EL (cell line): ENCODE measurements at places on chromosomes 3 and 15.

DNA sequence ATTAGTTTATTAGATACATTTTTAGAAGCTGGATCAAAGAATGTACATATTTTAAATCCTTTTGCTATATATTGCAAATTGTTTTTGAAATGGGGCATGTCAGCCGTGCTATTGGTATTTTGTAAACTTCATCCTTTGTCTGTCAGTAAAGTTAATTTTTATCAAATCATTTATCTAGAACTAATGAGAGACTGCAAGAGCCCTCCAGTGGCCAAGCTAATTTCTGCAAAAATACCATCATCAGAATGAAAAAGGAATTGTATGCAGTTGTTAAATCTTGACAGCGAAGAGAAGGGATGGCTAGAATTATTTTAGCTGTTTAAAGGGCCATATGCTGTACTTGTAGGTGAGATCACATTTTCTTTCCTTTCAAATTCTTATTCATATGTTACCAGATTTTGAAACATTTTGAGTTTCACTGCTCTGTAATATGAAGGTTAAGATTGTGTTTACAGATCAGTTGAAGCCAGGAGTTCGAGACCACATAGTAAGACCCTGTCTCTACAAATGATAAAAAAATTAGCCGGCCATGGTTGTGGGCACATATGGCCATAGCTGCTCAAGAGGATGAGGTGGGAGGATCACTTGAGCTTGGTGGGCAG, 8.1 kb upstream of the CLDN11 start:
- DNase-seq = peak; percentile 29

- DNase-seq = peak; percentile 17
These were observed 810 bp downstream of the PTPRG start for GRCh38 chr3:61562042-61562720.

DNA sequence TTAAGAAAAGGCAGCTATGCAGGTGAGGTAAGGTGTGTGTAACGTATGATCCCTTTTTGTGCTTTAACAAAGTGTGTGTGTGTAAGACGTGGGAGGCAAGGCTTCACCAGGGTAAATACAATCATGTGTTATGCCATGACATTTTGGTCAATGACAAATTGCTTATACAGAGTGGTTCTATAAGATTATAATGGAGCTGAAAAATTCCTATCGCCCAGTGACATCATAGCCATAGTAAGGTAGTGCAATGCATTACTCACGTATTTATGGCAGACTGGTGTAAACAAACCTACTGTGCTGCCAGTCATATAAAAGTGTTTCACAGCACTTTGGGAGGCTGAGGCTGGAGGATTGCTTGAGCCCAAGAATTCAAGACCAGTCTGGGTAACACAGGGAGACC, 60.2 kb upstream of the LCTL start:
- no peak for DNase-seq

DNA sequence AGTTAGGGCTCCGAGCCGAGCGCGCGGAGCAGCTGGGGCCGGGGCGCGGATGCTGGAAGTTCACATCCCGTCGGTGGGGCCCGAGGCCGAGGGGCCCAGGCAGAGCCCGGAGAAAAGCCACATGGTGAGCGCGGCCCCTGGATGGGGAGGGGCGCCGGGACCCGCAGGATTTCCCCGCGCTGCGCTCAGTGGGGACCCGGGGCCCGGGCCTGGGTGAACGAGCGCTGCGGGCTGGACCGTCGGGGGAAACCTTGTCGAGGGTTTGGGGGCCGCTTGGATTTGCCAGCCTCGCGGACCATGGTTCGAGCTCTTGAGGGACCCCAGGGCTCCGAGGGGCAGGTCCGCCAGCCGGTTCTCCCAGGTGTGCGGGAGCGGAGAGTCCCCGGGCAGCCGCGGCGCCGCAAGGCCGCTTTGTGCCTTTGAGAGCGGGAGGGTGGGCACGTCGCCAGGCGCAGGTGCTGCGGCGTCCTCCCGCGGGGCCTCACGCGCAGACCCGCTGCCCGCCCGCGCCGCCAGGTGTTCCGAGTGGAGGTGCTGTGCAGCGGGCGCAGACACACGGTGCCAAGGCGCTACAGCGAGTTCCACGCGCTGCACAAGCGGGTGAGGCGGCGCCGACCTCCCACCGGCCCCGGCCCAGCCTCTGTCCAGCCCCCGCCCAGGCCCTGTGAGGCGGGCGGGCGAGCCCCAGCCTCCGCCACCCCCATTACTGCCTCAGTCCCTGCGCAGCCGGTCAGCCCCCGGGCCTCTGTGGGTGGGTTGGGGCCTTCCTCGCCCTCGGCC, at the start of gene SNX22:
SNX22 (plus strand) TSS at position 5 of the 780 bp plus-strand sequence; CDS start at position 50, 45 bp downstream.
- DNase-seq = no peak

DNA sequence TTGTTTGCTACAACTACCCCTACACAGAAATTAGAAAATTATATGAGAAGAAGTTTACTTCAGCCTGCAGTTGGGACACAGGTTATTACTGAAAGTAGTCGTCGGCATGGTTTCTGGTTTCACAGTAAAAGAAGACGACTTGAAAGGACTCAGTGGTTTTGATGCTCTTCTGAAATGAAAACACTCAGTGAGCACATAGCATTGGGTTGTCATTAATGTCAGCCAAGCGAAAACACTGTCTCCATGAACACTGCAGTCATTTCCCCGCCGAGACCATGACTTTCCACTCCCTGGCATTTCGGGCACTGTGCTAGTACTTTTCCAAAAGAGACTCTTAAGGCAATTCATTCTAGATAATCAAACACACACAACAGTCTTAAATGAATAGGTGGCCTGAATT, 69.2 kb upstream of the ICE2 start:
- no peak for DNase-seq

DNA sequence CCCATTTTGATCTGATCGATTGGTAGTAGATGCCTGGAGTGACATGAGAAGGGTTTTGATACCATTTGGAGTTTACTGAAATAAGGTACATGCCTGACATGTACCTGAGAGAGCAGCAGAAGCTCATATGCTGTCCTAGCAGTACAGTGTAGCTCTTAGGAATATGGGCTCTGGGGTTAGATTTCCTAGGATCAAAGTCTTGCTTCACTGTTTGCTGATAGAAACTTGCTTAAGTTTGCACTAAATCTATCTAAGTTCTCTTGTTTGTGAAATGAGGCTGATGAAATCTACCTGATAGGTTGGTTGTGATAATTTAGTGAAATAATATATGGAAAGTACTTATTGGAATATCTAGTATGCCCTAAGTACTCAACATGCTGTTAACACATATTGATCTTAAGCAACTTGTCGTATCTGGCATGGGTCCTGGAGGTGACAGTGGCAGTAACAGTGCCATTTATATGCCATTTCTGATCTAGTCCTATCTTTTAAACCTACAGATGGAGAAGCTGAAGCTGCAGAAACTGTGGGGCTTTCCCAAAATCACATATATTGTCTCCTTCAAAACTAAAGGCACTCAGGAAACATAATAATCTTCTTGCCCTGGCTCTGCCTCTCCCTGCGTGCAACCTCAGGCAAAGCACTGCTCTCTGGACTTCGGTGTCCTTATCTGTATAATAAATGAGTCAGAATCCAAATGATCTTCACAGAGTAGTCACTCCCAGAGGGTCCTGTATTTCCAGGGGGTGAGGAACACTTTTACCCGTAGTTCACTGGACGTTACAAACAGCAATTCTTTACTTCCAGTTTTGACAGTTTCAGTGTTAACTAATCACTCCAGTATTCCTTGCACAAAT, 223.6 kb upstream of the SETMAR start:
- no peak for DNase-seq

GRCh38 chr3:19662486-19662885, 271.5 kb downstream of the EFHB start:
- DNase-seq = no peak

GRCh38 chr15:50113992-50114780, 4.8 kb downstream of the ATP8B4 start:
- no peak for DNase-seq

GRCh38 chr15:95804484-95804883, 526.0 kb upstream of the NR2F2 start:
- no peak for DNase-seq

DNA sequence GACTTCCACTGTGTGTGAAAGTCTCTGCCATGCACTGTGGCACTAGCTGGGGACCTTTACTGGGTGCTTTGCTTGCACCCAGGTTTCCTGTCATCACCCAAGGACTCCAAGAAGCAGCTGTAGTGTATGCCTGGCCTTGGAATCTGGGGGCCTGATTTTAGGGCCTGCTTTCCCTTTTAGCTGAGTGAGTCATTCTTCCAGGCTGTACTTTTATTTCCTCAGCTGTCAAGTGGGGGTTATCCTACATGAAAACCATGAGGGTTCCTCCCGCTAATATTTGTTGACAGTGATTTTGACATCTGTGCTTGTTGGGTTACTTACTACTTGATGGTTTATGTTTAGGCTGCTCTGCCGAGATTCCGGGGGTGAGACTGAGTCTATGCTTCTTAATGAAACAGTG, 18.5 kb downstream of the GORASP1 start:
- peak; percentile 10 for DNase-seq
